ENCODE measurements at places on chromosomes 1 and 21.

DNA sequence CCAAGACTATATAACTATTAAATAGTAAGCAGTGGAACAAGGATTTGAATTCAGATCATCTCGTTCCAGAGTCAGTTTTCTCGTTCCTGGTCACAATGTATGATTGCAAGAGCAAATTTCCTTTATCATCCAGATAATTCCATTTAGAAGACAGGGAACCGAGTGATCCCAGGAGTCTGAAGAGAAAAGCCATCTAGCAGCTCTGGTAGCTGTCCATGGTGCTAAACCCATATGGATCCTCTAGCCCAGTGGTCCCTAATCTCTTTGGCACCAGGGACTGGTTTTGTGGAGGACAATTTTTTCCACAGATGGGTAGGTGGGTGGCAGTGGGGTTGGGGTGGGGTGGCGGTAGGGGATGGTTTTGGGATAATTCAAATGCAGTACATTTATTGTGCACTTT lies 229.4 kb downstream of the PTPRU start:
- DNase-seq = no peak
- H3K27me3 ChIP-seq = no peaks in the 10 kb centered on the region
- H3K4me1 ChIP-seq = peaks cover 19% of the 10 kb centered on the region
- H3K27ac ChIP-seq = no peak overlapping the region
- H3K36me3 ChIP-seq = peaks cover 5% of the 10 kb centered on the region

DNA sequence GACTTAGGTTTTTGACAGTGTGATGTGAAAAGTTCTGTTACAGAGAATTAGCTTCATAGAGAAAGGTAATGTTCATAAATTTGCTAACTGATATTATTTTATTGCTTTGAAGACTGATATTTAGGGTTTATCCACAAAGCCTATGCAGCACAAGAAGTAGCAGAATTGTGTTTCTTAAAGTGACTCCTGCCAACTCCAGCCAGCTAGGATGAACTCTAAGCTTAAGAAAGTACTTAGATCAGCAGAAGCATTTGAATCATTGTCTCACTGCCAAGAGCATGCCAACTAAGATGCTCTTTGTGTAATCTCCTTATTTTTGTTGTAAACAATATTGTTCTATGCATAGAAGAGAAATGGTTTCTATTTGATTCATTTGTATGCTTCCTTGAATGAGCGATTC lies 589.4 kb upstream of the ADGRL4 start:
- no peaks in the 10 kb centered on the region for H3K27me3 ChIP-seq
- no peak for DNase-seq
- no peak overlapping the region for H3K4me3 ChIP-seq
- no peaks in the 10 kb centered on the region for H3K4me1 ChIP-seq

GRCh38 chr1:71357708-71358107 lies 276.9 kb upstream of the ZRANB2 start:
- no peaks in the 10 kb centered on the region for H3K4me1 ChIP-seq
- no peaks in the 10 kb centered on the region for H3K36me3 ChIP-seq
- DNase-seq = no peak
- no peaks in the 10 kb centered on the region for H3K27me3 ChIP-seq
- H3K4me3 ChIP-seq = no peak overlapping the region

- H3K27ac ChIP-seq = peak overlapping the region; percentile 53
- H3K36me3 ChIP-seq = no peaks in the 10 kb centered on the region
- H3K4me1 ChIP-seq = peaks cover 30% of the 10 kb centered on the region
- no peak for DNase-seq
- H3K27me3 ChIP-seq = peaks cover 37% of the 10 kb centered on the region
Measured at GRCh38 chr1:41371630-41372599, 10.7 kb downstream of the FOXO6 start.

GRCh38 chr1:24705260-24706073 lies 39.8 kb upstream of the CLIC4 start:
- H3K27me3 ChIP-seq = no peaks in the 10 kb centered on the region
- DNase-seq = peak; percentile 67
- peak overlapping the region; percentile 95 for H3K27ac ChIP-seq
- no peaks in the 10 kb centered on the region for H3K36me3 ChIP-seq

- DNase-seq = no peak
- no peak overlapping the region for H3K27ac ChIP-seq
- H3K27me3 ChIP-seq = no peaks in the 10 kb centered on the region
- no peak overlapping the region for H3K4me3 ChIP-seq
Measured at GRCh38 chr1:97307151-97307550, 585.6 kb downstream of the PTBP2 start.

GRCh38 chr21:33196941-33197374 lies 32.8 kb upstream of the IFNAR2 start:
- H3K36me3 ChIP-seq = no peaks in the 10 kb centered on the region
- DNase-seq = peak; percentile 56
- no peak overlapping the region for H3K27ac ChIP-seq
- H3K4me1 ChIP-seq = peaks cover 9% of the 10 kb centered on the region
- H3K27me3 ChIP-seq = peaks cover 19% of the 10 kb centered on the region

GRCh38 chr1:78292361-78292760 lies 198.4 kb upstream of the PTGFR start:
- no peak overlapping the region for H3K4me3 ChIP-seq
- no peak for DNase-seq
- no peaks in the 10 kb centered on the region for H3K36me3 ChIP-seq

Data from progenitor cell of endocrine pancreas (in vitro differentiated cells).